IMR-90 (cell line): ENCODE measurements at places on chromosomes 3 and 15. TPM values are rescaled to one million over a fixed set of nuclear protein-coding genes. Genes with fewer than 3 reads are reported as not detected.

Gene PIGZ
- under 0.01 and 0.18 TPM in 2 replicates for total RNA-seq

Gene STRIT1
- not detected in 2 replicates for total RNA-seq

- no peak for DNase-seq
Observed at GRCh38 chr3:144031938-144032337, 60.3 kb downstream of the DIPK2A start.

Gene CFAP100
- total RNA-seq: not detected in 2 replicates
